ENCODE measurements at places on chromosomes 11 and 22. TPM values are rescaled to one million over a fixed set of nuclear protein-coding genes. Genes with fewer than 3 reads are reported as not detected.

Gene TMEM121B
- total RNA-seq: 0.20 TPM

Gene HEPHL1
- total RNA-seq: not detected

Gene TBC1D22A
- total RNA-seq: 16.9 TPM

Gene TRPM5
- total RNA-seq: not detected

Gene MS4A12
- not detected for total RNA-seq

Gene SSTR3
- total RNA-seq: not detected

Gene SULT4A1
- 0.20 TPM for total RNA-seq

Gene ARFGAP3
- 72.2 TPM for total RNA-seq

Gene SRPRA
- total RNA-seq: 114 TPM

Gene OR51A7
- total RNA-seq: not detected

Gene MGAT3
- 1.3 TPM for total RNA-seq

Gene OR10G4
- total RNA-seq: not detected

Gene MYBPC3
- not detected for total RNA-seq

Gene CCDC188
- total RNA-seq: 2.7 TPM

Gene C22orf23
- 0.26 TPM for total RNA-seq

Gene MUC5B
- not detected for total RNA-seq

Gene CASP1
- 18.1 TPM for total RNA-seq

Gene FAM181B
- total RNA-seq: 0.20 TPM

Gene PHRF1
- total RNA-seq: 30.7 TPM

Gene LMO1
- not detected for total RNA-seq

Gene LSP1
- 0.66 TPM for total RNA-seq

Gene SIPA1
- 23.3 TPM for total RNA-seq

Gene CCDC157
- 2.2 TPM for total RNA-seq

Gene P2RY2
- total RNA-seq: 0.92 TPM

Gene SLC29A2
- total RNA-seq: 0.78 TPM

Gene OR52H1
- total RNA-seq: 0.91 TPM

Gene TIGD3
- 0.07 TPM for total RNA-seq

Gene OVOL1
- total RNA-seq: not detected

Gene KCNC1
- not detected for total RNA-seq

Gene ART1
- total RNA-seq: not detected

Gene NCAPD3
- total RNA-seq: 15.2 TPM

Gene JRKL
- total RNA-seq: 13.9 TPM

Gene KRTAP5-9
- total RNA-seq: not detected

Gene IFT27
- total RNA-seq: 17.6 TPM

Gene OR5T3
- total RNA-seq: not detected

Gene DCDC1
- total RNA-seq: 0.26 TPM

Gene CARD18
- not detected for total RNA-seq

Gene CRYBB2
- total RNA-seq: not detected

Gene IFITM10
- 1.9 TPM for total RNA-seq

Gene ACRV1
- total RNA-seq: not detected

Gene RFPL1
- not detected for total RNA-seq

Gene ELFN2
- 0.10 TPM for total RNA-seq

Gene MUC5AC
- total RNA-seq: not detected

Gene CHST1
- total RNA-seq: 3.6 TPM

Gene PIK3IP1
- total RNA-seq: 28.9 TPM

Gene TRIM6
- 5.1 TPM for total RNA-seq

Gene ADAMTS8
- 0.07 TPM for total RNA-seq

Gene OR51A4
- not detected for total RNA-seq

Gene WNT7B
- not detected for total RNA-seq

Gene RFPL3
- not detected for total RNA-seq

Gene YPEL1
- total RNA-seq: 1.2 TPM

Gene CHRM1
- total RNA-seq: not detected

Gene SLC6A5
- total RNA-seq: not detected

Gene OTOG
- total RNA-seq: not detected

Gene SAA4
- total RNA-seq: not detected

Gene COMMD9
- total RNA-seq: 32.8 TPM

Gene GAL
- total RNA-seq: 0.13 TPM

Gene METTL15
- 23.1 TPM for total RNA-seq

Measured in smooth muscle cell of the pulmonary artery (primary cell).